ENCODE measurements at places on chromosomes 13 and 19.

- DNase-seq, result no peak
Observed at GRCh38 chr13:71517004-71517403, 350.0 kb downstream of the DACH1 start.

DNA sequence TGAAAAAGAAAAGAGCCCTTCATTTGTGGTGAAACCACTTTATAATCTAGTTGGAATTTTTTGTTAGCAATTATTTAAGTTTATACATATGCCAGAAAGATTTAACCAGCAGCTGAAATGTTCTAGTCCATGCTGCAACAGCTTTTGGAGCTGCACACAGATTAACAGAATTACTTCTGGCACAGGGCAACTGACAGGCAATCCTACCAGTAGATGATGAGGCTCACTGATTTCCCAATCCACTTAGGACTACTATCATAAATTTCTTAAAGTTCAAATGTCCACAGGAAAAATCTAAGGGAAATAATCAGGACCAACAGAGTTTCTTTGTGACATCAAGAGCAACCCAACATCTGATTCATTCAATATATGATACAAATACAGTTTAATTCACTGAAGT, 78.8 kb downstream of the CRYL1 start:
- DNase-seq, result no peak

DNA sequence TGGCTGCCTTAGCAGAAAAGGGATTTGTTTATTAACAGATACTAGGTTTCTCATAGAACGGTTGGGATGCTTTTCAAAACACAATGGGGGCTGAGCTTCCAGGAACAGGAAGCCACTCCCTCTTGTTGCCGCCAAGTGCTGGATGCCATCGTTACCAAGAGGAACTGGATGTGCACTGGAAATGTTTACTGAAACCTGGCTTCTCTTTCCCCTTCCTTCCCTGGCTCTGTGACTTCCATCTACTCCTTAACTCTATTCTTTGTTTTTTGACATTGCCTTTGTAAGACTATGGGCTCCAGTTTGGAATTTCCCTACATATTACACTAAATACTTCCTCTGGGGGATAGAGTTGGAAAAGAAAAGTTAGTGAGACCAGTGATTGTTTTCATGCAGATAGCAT, 11.7 kb upstream of the KL start:
- no peak for DNase-seq

GRCh38 chr19:13846557-13847406, 30.2 kb upstream of the NANOS3 start:
- DNase-seq, result peak; percentile 97

- no peak for DNase-seq
Observed at GRCh38 chr13:24725379-24725778, 38.6 kb upstream of the RNF17 start.

DNA sequence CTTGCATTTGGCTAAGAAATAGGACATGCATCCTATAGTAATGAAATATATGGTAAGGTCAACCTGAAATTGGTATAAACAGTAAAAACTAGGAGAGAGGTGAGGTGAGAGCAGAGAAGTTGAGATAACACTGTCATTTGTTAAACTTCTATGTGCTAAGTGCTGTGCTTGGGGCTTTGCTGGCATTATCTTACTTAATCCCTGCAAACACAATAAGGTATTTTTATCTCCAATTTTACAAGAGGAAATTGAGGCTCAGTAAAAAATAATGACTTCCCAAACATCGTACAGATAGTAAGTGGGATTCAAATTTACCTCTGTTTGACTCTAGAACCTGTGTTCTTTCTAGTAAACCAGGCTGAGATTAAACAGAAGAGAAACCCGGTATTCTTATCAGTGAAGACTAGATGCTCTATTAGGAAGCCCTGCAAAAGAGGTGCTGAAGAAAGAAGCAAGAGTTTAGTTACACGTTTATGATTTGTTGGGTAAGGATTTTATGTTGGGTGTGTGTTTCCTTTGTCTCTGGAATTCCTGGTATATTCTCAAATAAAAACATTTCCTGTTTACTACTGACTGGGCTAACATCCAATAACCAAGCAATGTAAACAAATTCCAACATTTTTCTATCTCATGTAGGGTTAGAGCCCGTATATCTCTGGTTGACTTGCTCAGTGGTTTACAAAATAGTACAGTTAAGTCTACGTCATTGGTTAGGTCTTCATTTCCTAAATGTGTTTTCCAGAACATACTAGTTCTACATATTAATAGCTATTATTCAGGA, 137.3 kb upstream of the FNDC3A start:
- no peak for DNase-seq

- DNase-seq, result no peak
Observed at GRCh38 chr19:13098277-13099072, 4.2 kb downstream of the LYL1 start.

DNA sequence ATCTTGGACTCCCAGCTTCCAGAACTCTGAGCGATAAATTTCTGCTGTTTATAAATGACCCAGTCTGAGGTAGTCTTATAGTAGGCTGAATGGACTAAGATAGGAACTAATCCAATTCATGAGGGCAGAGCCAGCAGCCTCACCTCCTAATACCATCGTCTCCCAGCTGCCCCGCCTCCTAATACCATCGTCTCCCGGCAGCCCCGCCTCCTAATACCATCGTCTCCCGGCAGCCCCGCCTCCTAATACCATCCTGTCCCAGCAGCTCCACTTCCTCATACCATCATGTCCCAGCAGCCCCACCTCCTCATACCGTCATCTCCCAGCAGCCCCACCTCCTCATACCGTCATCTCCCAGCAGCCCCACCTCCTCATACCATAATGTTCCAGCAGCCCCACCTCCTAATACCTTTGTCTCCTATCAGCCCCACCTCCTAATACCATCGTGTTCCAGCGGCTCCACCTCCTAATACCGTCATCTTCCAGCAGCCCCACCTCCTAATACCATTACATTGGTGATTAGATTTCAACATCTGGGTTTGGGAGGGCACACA, 2.4 kb upstream of the ARGLU1 start:
- peak; percentile 15 for DNase-seq

- DNase-seq, result no peak
Observed at GRCh38 chr13:49694446-49694845, 3.2 kb upstream of the EBPL start.

DNA sequence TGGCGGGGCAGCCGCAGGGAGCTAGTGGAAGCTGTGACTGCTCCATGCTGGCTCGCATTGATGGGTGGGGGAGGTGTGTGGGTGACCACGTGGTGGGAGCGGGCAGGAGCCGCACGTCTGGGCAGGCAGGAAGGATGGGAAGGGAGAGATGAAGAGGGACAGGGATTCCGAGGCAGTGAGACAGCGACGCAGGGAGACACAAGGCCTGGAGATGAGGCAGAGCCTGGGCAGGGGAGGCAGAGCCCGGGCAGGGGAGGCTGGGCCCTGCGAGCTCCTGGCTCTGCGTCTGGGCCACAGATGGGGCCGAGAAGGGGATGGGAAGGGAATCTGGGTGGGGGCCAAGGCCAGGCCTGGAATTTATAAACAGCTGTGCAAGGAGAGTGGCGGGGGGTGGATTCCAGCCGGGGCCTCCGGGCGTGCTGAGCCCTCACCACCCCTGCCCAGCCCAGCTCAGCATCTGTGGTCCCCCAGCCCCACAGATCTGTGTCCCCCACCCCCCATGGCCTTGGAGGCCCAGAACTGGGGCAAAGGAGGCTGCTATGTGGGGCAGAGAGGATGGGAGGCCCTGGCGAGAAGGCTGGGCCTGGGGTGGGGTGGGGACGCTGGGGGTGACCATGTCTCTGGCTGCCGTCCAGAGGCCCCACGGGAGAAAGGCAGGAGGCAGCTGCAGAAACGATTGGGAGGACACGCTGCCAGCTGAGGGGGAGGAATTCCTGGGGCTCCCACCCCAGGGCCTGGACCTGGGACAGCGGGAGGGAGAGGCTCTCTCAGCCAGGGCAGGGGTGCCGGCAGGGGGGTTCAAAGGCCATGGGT, 6.0 kb downstream of the EHD2 start:
- no peak for DNase-seq

DNA sequence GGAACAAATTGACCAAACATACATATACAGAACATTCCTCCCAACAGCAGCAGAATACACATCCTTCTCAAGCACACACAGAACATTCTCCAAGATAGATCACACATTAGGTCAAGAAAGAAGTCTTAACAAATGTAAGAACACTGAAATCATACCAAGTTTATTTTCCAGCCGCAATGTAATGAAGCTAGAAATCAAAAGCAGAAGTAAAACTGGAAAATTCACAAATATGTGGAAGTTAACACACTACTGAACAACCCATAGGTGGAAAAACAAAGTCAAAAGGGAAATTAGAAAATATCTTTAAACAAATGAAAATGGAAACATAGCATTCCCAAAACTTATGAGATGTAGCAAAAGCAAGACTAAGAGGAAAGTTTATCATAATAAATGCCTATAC, 692.6 kb downstream of the DIAPH3 start:
- no peak for DNase-seq

GRCh38 chr19:18291019-18291524, 9.7 kb upstream of the JUND start:
- DNase-seq, result peak; percentile 41

GRCh38 chr13:27338816-27339215, 68.2 kb downstream of the RASL11A start:
- DNase-seq, result no peak

- no peak for DNase-seq
Observed at GRCh38 chr19:40257096-40257517, 28.0 kb downstream of the AKT2 start.

DNA sequence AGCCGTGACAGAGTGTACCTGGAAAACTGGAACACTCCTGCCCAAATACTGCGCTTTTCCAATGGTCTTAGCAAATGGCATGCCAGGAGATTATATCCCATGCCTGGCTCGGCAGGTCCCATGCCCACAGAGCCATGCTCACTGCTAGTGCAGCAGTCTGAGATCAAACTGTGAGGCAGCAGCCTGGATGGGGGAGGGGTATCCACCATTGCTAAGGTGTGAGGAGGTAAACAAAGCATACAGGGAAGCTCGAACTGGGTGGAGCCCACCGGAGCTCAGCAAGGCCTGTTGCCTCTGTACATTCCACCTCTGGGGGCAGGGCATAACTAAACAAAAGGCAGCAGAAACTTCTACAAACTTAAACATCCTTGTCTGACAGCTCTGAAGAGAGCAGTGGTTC, 10.5 kb downstream of the CYP2A13 start:
- DNase-seq, result no peak

- no peak for DNase-seq
Observed at GRCh38 chr13:37681281-37682032, 82.9 kb upstream of the POSTN start.

GRCh38 chr13:89153941-89154340, 1482.8 kb downstream of the SLITRK5 start:
- no peak for DNase-seq

DNA sequence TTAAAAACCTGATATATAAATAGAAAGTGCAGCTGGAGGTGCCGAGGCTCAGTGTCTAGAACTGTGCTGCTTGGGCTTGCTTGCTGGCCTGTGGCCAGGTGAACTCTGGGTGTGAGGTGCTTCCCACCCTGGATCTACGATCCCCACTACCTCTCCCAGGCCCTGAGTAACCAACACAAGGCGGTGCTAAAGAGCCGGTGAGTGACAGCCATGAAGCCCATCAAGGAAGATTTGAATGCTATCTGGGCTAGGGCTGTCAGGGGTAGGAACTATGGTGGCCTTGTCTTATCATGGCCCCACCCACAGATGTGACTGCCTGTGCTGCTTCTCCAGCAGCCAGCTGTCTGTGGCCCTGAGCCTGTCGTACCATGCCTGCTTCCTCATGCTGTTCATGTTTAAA, 25.6 kb upstream of the ZNF91 start:
- DNase-seq, result no peak

DNA sequence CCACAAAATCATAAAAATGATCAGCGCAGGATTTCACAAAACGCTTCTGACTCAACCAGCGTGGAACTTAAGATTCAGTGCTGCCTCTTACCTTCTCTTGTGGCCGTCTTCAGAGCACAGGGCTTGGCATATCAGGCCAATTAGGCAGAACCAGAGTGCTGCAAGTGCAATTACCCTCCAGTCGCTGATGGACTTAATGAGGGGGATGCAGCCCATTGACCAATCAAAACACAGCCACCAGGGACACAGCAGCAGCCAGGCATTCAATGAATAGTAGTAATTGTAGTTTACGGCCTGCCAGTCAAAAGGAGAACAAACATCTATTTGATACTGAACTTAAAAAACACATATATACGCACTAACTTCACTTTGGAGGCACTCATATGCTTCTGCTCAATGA, 38.2 kb downstream of the TMTC4 start:
- no peak for DNase-seq

DNA sequence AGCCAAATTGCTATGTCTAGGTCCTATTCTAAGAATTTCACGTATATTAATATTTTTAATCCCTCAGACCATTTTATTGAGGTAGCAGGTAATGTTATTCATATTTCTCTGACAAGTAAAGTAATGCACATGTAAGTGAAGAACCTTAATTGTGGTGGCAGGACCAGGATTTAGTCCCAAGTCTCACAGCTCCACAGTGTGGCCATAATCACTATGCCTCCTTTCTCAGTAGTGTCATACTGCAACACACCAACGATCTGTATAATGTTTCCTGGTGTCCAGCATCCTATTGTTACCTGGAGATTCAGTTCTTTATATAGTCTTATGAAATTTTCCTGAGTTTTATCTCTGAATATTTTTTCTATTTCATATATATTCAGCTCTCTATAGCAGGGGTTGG, 340.3 kb downstream of the OLFM4 start:
- DNase-seq, result no peak

DNA sequence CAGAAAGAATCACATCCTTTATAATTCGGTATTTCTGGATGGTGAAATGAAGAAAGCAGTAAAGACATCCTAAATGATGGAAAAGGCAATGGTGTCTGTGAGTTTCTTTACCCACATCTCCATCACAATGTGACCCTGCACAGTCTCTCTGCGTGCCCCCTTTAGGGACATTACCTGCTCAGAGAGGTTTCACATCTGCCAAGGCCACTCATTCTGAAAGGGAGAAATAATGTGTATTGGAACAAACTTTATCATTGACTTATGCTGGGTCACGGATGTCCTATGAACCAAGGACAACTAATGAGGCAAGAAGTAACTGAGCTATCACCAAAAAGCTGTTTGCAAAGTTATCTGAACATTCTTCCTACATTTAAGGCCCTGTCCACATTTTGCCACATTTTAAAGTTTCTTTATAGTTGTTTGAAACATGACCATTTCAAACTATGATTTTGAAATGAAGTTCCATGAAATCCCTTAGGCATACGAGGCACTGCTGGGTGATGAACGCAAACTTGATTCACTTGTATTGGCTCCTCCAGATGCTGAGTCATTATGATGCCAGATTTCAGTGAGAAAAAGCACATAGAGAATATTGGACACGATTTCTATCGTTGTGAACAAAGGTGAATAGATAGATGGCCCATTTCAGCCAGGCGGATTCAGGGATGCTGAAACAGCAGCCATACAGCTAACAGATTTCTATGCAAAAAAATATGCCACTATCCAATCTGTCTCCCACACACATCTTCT, 63.5 kb upstream of the HMGB1 start:
- no peak for DNase-seq

DNA sequence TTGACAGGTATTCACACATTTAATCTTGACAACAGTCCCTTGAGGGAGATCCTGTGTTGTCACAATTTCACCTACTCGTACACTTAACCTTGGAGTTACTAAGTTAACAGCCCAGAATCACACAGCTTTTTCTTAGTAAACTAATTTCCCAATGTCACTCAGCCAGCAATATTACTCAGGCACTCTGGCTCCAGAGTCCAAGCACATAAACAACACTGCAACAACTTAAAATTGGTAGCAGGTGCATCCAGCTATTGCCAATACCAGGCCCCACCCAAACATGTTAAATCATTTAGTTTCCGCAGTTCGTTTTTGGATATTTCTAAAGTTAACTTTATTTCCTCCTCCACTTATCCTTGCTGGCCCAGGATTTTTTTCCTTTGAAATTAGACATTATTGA, 32.7 kb downstream of the LIG4 start:
- no peak for DNase-seq
